Left lung (tissue), 14 donors: ENCODE measurements at places on chromosomes 2 and 18. TPM values are rescaled to one million over a fixed set of nuclear protein-coding genes. Genes with fewer than 3 reads are reported as not detected.
A peak's percentile ranks its signal among the peaks of the same experiment; 100 is the strongest.

GRCh38 chr2:216416571-216417307, 4.5 kb downstream of the SMARCAL1 start:
- no peak for DNase-seq

DNA sequence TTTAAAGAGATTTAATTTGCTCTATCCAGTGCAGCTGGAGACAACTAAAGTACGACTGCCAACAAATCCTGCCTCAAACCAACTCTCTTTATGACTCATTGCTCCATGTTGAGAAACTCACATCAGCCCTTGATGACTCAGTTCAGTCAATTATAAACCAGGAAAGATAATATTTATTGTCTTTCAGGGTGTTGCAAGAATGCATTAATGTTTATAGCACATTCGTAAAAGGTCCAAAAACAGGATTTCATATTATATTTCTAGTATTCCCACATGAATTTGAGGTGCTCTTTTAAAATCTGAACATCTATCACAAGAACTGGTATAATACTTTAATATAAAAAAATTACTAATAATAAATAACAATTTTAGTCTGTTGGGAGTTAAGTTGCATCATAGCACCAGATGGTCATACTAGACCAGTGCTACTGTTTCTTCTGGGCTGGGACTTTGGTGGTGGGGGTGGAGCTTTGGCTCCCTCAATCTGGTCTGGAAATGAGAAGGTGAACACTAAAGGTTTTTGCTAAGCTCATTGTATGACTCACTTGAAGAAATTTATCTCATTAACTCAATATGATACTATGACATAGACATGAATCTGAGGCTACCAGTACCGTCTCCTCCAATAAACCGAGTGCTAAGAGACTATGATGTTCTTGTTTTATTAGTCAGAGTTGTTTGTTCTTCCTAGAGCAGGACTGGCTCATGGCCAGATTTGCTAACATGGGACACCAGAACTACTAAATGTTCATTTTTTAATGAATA, 26.6 kb upstream of the MAP3K20 start:
- peak; percentile 61 for DNase-seq

NEU4 gene
- total RNA-seq: not detected

- DNase-seq: no peak
These were observed 68.8 kb upstream of the TACR1 start for GRCh38 chr2:75268112-75268511.

UBR3 gene
- 33.2 TPM for total RNA-seq

GBX2 gene
- not detected for total RNA-seq

DNA sequence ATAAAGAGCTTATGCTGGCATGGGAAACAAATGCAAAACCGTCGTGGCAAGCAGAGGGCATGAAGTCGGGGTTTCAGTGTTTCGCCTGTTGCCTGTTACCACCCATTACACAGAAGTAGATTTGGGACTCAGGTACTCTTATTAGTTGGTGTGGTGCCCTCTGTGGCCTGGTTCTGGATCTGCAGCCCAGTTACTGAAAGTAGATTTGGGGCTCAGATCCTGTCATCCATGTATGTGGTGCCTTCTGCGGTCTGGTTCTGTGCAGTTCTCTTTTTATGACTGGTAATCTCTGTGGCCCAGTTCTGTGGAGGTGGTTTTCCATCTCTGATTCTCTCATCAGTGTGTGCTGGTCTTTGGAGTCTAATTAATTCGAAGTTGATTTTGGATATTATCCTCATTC, 45.2 kb downstream of the ADNP2 start:
- DNase-seq: no peak

FKBP7 gene
- 12.9 TPM for total RNA-seq

UGT1A8 gene
- total RNA-seq: not detected

YWHAQ gene
- 229 TPM for total RNA-seq

ATP8B1 gene
- 26.6 TPM for total RNA-seq

GRCh38 chr2:20190876-20191713, 33.8 kb downstream of the SDC1 start:
- DNase-seq: no peak
